ENCODE measurements at places on chromosomes 3 and 15.
A peak's percentile ranks its signal among the peaks of the same experiment; 100 is the strongest.

GRCh38 chr3:178482981-178483380, 53.3 kb upstream of the KCNMB2 start:
- DNase-seq = no peak

DNA sequence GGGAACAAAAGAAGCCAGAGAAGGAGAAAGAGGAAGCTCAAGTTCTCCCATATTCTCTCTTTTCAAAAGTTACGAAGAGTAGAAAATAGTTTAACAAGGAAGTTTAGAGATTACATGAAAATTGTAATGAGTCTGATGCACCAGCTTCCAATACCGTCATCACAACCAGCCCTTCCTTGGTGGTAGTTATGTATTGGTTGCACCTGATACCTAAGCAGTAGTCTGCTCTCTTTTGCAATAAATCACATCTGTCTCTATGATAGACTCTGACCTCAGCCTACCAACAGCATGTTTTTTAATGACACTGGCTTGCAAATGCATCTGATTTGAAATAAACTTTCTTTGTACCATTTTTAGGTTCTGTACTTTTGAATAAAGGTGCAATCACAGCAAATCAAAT, 575.8 kb downstream of the FHIT start:
- no peak for DNase-seq

DNA sequence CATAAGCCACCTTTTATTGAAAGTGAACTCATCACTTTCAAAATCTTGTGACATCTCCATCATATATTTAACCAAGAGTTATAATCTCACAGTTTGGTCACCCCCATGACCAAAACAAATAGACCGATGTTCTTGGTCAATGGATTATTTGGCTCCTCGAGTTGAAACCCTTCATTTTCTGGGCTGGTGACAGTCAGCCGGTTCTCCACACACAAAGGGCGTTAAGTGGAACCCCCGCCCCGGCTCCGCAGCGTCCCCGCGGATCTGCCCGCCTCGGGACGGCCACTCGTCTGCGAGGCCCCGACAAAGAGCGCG, 772 bp downstream of the TSPAN3 start:
- DNase-seq = no peak

- no peak for DNase-seq
Measured at GRCh38 chr15:90645873-90646575, 71.1 kb upstream of the BLM start.

DNA sequence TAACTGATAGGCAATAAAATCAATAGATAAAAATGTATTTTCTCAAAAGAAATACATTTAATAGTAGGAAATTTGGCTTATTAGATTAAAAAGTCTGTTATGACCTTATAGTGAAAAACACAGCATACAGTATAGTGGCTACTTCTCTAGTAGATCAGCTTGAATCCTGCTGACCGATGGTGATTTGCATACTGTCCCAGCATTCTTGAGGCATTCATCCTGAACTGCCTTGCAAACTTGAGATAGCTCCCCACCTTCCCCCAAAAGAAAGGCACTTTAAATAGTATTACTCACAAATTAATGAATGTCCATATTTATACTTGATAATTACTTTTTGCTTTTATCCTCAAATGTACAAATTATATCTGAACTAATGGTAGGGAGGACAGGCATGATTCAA, 6.7 kb downstream of the CHMP2B start:
- no peak for DNase-seq

DNA sequence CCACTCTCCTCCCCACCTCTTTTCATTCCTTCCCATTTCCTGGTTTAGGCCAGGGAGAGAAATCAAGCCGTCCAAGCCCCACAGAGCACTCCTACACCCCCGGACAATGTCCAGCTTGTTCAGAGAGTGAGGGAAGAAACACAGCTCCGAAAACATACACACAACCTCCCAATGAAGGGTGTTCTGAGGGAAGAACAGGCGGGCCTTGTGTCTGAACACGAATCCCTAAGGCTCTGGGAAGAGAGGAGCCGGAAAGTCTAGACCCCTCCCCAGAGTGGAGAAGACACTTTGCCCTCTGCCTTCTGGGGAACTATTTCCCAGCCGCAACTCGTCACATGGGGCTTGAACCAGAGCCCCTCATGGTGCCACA, 30.5 kb downstream of the ACAN start:
- no peak for DNase-seq

GRCh38 chr15:67192185-67192820, 62.2 kb downstream of the AAGAB start:
- DNase-seq = no peak

DNA sequence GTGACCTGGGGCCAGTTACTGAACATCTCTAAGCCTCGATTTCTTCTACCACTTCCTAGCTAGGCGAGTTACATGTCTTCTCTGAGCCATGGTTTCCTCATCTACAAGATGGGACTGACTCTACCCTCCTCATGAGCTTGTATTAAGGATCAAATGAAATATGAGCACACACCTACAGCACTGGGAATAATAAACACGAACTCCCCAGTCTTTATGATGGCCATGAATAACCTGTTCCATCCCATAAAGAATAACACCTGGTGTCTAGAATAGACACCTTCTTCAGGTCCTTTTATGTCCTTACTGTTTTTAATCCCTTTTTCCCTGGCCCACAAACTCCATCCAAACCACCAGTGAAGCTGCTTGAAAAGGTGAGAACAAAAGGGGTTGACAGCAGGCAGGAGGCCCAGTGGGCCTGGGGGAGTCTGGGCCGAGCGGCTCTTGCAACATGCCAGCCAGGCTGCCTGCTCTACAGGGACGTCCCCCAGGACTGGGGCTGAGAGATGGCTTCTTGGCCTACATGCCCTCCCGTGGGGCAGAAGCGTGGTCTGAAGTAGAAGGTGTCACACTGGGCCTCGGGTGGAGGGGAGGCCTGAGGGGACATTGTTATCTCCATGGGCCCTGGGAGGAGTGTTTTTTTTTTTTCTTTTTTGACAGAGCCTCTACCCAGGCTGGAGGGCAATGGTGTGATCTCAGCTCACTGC, 178.2 kb downstream of the RAB11A start:
- no peak for DNase-seq

DNA sequence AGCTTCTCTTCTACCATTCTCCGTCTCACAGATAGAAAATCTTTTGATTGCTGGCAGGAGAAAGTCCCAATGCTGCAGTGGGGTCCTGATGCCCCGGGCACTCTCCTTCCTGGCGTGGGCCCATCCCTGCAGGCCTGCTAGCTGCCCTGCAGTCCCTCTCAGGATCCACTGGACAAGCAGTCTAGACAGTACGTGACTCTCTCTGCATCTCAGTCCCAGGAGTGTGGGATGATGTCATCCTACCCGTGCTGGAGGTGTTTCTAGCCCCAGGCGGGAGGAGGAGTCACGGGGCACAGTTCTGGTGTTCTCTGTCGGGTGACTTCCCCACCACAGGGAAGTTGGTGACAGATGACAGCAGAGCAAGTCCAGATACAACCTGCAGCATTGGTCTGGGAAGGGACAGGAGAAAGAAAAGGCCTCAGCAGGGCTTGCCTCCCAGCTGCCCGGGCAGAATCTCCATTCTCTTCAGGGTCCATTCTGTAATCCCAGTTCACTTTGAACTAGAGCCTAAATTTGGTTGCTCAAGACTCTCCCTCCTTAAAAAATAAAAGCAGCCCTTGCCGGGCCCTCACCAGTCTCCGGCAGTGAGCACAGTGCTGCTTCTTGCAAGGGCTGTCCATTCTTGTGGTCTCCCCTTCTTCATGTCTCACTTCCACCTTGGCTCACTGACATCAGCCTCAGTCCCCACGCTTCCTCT, 30.6 kb downstream of the SLC28A1 start:
- peak; percentile 37 for DNase-seq

DNA sequence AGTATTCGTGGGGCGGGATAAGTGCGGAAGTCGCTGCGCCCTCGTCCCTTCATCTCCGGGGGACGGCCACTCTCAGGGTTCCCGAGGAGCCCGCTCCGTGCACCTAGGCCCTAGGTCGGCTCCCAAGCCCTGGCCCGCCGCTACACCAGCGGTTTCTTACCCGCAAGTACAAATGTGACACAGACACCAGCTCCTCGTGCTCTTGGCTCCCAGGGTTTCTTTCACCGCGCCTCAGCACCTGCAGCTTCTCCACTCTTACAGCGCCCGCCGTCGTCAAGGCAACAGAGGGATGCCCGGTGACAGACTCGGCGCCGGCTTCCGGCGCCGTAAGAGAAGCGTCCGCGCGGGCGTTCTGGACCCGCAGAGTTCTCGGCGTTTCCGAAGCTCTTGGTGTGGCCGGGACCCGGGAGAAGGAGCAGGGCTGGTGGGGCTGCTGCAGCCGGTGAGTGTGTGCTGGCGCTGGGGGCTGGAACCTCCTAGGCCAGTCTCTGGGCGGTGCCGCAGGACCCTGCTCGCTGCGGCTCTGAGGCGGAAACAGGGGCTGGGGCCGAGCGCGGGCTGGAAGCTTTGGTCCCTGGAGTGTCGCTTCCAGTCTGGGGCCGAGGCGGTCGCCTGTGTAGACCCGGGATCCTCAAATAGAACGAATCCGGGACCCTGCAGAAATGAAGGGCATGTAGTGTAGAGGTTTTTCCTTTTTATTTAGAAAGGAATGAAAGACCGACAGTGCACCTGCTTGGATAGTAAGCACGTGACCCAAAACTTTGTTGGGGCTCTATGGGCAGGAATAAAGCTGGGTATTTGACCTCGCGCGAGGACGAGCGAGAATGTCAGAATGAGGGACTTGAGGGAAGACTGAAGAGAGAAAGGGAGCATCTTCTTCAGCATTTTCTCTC, 155.4 kb upstream of the GOLGA6L4 start:
- peak; percentile 32 for DNase-seq

- DNase-seq = no peak
Measured at GRCh38 chr15:99633655-99634054, 67.9 kb downstream of the MEF2A start.

DNA sequence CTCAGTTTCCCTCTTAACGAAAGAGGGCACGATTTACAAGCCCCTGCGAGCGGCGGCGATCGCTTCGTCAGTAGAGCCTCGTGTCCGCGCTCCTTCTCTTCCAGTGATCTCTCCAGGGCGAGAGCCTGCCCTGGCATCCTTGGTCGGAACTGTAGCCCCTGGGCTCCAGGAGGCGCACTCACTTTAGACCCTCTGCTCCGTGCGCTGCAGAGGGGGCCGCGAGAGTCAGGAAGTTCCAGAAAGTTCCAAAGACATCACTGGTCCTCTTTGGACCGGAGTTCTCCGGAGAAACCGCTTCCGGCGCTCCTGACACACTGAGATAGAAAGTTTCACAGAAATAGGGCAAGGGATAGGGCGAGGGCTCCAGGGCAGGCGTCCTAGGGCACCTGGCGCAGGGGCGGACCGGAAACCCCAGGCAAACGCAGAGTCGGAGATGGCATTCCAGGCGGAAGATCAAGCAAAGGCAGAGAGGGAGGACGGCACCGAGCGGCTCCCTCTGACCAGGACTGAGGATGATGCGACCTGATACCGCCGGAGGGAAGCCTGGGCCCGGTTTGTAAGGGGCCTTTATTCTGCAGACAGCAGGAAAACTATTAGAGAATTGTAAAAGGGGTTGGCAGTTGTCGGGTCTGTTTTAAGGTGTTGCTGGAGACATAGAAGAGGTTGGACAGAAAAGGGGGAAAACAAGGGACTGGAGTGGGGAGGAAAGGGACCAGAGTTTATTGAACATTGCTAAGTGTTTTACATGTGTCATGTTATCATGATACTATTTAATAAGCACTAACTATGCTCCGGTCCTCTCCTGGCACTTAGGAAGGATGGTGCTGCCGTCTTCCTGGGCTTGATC, 1.3 kb upstream of the CPEB1 start:
- DNase-seq = no peak

DNA sequence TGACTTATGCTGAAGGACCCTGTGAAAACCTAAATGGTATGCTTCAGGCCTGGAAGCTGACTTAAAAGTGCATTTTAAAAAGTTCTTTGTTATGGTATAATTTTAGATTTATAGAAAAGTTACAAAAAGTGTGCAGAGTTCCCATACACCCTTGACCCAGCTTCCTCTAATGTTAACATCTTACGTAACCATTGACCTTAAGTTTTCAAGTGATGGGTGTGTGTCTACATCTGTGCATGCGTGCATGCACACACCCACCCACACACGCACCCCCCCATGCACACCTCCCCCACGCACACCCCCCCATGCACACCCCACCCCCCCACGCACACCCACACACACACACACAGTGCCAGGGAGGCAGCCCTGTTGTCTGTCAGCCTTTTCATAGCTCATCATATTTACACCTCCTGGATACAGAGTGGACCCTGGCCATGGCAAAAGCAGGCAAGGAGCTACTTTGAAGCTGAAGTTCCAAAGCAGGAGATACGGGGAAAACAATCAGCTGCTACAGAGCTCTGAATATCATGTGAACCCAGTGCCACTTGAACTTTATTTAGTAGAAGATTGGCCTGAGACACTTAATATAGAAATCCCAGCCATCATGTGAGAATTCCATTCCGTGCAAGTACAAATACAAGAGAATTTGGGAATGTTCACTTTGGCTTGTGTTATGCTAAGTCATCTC, 30.0 kb upstream of the TRAK1 start:
- no peak for DNase-seq

DNA sequence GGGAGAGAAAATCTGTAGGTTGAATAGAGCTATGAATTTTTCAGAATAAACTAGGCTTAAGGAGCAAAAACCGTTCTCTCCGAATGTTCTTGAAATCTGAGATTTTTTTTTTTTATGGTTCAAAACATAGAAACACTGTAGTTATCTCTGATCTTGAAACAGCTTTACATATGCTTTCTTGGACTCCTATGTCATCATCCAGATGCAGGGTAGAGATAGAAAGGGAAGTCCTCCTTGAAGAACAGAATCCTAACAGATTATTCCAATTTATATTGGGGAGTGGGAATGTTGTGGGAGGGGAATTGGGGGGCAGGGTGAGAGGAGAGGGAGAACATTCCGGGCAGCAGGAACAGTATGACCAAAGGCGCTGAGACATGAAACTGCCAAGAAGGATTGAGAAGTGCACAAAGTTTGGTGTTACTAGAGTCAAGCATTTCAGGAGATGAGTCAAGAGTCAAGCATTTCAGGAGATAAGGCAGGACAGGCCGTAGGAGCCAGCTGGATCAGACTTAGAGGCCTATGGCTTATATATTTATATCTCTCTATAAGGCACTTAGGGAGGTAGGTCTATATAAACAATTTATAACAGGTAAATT, 21.9 kb upstream of the ST3GAL6 start:
- DNase-seq = no peak

DNA sequence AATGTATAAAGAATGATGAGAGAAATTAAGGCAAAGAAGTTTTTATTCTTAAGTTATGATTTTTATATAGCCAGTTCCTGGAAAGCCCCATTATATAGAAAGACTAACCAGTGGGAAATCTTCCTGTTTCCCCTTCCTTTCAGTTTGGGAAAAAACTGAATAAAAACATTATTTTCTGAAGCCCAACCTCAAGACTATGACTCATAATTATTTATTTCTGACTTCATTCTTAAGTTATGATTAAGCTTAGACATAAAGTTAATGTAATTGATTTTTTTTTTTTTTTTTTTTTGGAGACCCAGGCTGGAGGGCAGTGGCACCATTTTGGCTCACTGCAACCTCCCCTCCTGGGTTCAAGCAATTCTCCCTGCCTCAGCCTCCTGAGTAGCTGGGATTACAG, 55.8 kb downstream of the TRPC1 start:
- DNase-seq = no peak

- DNase-seq = no peak
Measured at GRCh38 chr3:142623194-142623593, 27.0 kb downstream of the PLS1 start.

Measured in stimulated activated naive B cell treated with anti-CD40 and anti-IgM and Interleukin-4, amounts not matched to agents 10 μg/mL and 1 μg/mL and 100 μg/mL, for 72 hours (primary cell).